Activated naive CD8-positive, alpha-beta T cell treated with anti-CD3 and anti-CD28 coated beads, Interleukin-2, amount 50 U/mL, for 24 hours (primary cell): ENCODE measurements at places on chromosomes 13 and 19.

DNA sequence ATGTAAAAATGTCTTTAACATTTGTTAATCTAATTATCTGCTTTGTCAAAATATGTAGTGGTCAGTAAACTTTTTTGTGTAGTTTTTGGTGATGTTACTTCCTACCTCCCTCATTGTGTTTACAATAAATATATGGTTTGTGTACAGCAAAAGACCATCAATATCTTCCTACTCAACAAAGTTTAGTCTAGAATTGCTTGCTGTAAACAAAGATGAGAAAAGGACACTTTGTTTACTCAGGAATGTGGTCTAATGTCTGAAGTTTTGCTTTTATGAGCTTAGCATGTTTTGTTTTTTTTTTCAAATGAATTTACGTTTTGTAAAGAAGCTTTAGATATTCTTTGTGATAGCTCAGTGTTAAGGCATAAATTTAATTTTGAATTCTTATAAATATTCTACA lies 563.5 kb upstream of the SPRY2 start:
- no peak for DNase-seq

DNA sequence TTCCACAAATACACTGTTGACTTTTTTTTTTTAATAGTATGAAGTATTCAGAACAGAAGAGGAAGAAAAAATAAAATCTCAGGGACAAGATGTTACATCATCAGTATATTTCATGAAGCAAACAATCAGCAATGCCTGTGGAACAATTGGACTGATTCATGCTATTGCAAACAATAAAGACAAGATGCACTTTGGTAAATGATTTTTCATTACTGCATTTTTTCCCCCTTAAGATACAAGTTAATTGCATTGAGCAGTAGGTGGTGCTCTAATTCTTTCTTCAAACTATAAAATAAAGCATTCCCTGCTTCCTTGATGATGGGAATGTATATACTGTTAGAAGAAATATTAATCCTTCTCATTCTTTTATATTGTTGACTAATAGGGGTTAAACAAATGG lies 17.1 kb downstream of the UCHL3 start:
- DNase-seq, result no peak

DNA sequence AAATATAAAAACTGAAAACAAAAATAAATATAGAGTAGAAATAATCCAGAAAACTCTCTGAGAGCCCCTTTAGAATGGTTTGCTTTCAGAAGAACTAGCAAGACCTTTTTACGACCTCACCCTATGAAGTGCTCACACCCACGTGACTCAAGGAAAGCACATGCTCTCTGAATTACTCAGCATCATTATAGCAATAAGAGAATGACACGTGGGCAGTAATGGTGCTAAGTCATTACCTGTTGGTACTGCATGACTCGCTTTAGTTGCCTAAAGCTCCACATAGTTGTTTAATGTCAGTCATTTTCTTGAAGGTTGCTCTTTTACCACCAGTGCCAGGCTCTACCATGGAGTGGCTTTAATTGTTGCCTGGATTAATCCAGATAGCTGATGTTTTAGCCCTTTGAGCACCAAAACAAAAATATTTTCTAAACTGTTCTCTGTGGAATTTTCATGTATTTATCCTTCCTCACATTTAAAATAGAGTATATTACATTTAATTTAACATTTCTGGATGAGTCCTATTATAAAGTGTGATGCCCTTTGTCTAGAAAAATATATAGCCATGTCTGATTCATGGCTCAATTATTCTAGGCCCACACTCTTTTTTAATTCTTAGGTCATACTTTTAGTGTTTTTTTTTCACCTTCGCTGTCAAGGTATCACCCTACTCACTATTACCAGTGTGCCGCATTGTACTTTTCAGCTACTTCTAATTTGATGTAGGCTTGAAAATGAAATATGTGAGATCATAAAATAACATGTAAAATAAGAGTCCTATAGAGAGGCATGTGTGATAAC lies 56.8 kb downstream of the THSD1 start:
- no peak for DNase-seq

GRCh38 chr13:55567721-55568625 lies 1572.7 kb upstream of the PRR20A start:
- no peak for DNase-seq

GRCh38 chr13:31956980-31957644 lies 74.5 kb upstream of the FRY start:
- DNase-seq, result no peak

DNA sequence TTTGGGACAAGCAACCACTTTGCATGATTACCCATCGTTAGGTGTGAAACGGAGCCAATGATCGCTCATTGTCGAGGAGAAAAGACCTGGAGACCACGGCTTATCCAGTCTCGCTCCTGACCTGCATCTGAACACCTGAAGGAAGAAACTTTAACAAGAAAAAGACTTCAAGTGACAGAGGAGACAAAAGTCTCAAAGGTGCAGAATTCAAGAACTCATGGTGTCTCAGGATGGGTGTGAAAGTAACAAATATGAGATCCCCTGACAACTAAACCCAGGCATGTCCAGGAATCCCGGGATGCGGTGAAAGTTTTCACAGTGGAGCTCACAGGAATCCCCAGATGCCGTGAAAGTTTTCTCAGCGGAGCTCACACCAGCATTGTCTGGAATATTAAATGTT lies 6.3 kb upstream of the ATP11A start:
- no peak for DNase-seq

DNA sequence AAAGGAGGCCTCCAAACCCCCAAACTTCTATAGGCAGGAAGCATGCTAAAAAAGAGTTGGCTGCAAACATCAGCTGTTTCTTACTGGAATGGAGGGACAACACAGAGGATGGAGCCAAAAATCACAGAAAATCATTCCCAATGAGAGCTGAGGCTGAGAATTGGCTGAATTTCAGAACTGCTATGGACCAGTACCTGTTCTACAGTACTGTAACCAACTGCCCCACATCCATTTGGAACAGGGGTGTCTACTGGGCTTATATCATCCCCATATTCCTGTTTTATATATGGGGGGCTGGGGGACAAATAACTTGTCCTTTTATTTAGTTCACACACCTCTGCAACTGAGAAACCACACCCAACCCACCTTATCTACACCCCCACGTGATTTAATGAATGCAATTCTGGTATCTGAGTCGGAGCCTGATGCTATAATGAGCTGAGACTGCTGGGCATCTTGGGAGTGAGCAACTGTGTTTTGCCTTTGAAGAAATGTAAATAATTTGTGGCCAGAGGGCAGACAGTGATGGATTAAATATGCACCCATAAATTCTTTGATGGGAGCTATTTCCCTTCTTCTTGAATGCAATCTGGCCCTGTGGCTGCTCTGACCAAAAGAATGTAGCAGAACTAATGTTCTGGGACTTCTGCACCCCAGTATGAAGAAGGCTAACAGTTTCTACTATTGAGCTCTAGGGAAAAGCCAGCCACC lies 82.6 kb downstream of the TBC1D4 start:
- no peak for DNase-seq

- no peak for DNase-seq
These were observed 54.0 kb upstream of the GPR183 start for GRCh38 chr13:99361197-99361596.

- DNase-seq, result no peak
These were observed 7.9 kb downstream of the LIPE start for GRCh38 chr19:42419309-42419708.
